ENCODE measurements at places on chromosomes 2 and 18.

DNA sequence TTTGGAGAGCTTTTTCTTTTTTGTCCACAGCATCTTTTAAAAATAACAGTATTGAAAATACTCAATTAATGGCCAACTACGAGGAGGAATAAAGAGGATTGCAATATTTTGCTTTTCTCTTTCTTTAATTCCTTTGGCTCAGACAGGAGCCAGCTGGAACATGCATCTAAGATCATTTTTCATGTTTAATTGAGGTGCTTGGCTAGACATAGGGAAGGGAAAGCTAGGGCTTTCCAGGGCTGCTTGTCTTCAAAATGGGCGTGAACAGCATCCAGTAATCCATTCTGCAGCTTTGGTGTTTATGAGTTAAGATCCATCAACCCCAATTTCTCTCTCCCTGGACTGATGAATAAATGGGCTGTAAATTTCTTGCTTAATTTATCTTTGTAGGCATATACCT, 323.0 kb downstream of the PTPRM start:
- no peak for DNase-seq

GRCh38 chr2:241977557-241978300, 108.2 kb downstream of the RTP5 start:
- no peak for DNase-seq

GRCh38 chr2:201172279-201172678, 10.7 kb upstream of the CASP10 start:
- no peak for DNase-seq

DNA sequence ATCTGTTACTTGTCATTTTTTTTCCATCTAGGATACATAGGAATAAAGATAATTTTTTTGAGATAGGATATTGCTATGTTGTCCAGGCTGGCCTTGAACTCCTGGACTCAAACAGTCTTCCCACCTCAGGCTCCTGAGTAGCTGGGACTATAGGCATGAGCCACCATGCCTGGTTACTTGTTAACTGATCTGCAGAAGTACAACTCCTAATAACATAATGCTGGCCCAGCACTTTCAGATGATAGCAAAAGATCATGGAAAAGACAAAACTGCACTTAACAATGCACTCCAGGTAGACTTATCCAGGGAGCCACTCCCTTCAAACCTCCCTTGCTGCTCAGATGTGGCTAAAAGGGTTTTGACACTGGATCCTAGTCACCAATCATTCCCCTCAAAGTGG, 11.4 kb upstream of the CTDP1 start:
- no peak for DNase-seq

DNA sequence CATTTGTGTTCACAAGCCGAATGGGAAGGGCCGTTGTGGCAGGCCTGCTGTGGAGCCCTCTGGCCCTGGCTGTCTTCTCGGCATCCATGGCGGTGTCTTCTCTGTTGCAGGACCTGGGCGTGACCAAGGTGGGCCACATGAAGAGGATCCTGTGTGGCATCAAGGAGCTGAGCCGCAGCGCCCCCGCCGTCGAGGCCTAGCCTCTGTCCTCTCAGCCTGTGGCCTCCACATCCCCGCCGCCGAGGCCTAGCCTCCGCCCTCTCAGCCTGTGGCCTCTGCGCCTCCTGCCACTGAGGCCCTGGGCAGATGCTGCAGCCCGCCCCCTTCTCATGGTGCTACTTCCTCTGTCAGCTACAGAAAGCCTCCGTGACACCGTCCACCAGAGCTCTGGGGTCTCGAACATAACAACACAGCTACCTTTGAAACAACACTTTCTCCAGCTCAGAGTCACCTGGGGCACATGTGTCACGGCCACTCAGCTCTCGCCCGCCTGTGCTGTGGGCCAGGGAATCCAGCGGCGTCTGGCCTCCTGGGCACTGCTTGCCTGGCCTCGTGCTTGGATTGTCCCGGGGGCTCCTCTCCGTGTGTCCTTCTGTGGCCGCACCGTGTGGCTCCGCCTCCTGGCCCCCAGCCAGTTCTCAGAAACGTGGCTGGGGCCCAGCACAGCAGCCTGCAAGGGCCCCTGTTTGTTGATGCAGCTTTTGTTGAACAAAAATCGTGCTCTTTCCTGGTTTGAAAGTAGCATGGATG, 97.1 kb downstream of the USP40 start:
- no peak for DNase-seq

GRCh38 chr2:240570531-240571313, 2.4 kb downstream of the RNPEPL1 start:
- DNase-seq, result no peak
